Umbilical cord (tissue), 2 donors: ENCODE measurements at places on chromosomes 12 and 14.

GRCh38 chr12:129871991-129872972, 31.5 kb downstream of the TMEM132D start:
- DNase-seq = no peak

- peak; percentile 89 for DNase-seq
These were observed 161.1 kb upstream of the FOXN3 start for GRCh38 chr14:89578156-89578555.

DNA sequence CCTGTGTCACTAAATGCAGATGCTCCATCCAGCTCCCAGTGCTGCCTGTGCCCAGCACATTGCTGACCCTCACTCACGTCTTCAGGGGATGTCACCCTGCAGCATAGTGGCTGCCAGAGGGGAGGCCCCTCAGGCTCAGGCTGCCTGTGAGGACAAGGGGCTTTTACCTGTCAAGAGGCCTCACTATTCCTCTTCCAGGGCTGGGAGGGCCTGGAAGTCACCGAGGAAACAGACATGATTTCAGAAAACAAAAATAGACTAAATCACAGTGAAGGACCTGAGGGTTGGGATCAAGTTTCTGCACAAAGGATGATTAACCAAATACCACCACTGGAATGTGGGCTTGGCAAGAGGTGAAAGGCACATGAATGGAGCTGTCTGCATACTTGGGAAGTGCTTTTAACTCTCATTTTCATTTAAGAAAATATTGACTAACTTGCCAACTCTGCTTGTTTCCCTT, 1202.3 kb downstream of the BCL11B start:
- DNase-seq = peak; percentile 55

GRCh38 chr14:34792598-34792997, 78.2 kb upstream of the CFL2 start:
- no peak for DNase-seq
